ENCODE measurements at places on chromosomes 2 and 18.

DNA sequence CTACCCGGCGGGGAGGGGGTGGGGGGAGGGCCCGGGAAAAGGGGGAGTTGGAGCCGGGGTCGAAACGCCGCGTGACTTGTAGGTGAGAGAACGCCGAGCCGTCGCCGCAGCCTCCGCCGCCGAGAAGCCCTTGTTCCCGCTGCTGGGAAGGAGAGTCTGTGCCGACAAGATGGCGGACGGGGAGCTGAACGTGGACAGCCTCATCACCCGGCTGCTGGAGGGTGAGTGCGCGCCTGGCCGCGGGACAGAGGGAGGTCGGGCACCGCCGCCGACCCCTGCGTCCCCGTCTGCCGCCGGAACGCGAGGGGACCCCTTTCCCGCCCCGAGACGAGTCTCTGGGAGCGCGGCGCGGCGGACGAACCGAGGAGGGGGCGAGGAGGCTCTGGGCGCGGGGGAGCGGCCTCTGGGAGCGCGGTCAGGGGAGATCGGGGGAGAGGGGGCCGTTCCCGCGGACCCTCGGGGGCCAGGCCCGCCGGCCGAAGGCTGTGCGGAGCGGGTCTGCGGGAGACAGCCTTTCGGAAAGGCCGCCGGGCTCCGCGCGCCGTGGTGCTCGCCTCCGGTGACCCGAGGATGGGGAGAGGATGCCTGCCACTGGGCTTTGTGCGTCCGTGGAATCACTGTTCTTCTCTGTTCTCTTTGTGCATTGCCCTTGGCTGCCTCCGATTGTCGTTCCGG is 463 bp downstream of the PPP1CB start:
- no peak for DNase-seq

DNA sequence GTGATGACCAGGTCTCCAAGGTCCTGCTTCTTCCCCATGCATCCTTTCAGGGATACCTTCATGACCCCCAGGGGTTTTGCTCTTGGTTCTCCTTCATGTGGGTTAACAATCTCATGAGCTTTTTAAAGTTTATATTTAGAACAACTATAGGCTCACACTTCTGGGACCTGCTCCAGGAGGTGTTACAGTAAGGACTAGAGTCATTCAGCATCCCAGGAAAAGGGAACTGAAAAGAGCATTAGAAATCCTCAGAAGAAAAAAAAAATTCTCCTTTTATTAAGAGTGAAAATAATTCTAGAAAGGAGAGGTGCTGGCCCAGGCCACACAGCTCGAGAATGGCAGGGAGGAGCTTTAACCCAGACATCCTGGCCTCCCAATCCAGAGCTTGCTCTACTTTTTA is 66.5 kb downstream of the SETBP1 start:
- DNase-seq: no peak

DNA sequence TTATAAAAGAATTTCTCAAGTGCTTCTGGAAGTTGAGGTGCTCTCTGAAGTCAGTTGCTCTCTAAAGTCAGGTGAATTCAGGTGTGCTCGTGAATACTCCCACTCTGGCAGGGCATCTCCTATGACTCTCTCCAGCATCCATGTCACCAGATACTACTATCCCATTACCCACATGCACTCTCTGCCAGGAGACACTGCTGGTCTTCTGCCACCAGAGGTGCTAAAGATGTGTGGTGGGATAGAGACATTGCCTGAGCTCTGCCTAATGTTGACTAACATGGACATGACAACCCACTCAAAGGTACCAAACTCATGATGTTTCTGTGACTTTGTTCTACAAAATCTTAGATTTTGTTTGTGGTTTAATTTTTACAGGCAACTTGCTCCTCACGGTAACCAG is 106.4 kb upstream of the HNRNPA3 start:
- DNase-seq: no peak

GRCh38 chr2:86337244-86337835 is at the start of gene REEP1:
Gene REEP1, minus strand, starts transcription at chr2:86337626. Its CDS starts 116 bp downstream, at chr2:86337510.
- DNase-seq: no peak

GRCh38 chr18:28875059-28875458 is 698.1 kb upstream of the CDH2 start:
- no peak for DNase-seq

DNA sequence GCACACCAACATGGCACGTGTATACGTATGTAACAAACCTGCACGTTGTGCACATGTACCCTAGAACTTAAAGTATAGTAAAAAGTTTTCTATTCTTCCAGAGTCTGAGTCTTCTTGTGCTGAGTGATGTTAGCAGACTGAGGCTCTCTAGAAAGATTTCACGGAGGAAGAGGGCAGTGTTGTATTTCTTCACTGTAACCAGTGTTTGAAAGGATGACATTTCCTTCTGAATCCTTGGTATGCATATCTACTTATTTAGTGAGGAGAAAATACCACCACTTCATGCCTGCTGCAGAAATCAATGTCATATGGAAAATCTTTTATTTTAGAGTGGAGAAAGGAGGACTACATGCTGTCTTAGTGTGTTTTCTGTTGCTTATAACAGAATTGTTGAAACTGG is 357.1 kb downstream of the CCDC85A start:
- DNase-seq: no peak

- DNase-seq: no peak
Measured at GRCh38 chr18:49476664-49477411, 10.2 kb downstream of the C18orf32 start.

GRCh38 chr2:25677877-25678276 is 4.5 kb upstream of the DTNB start:
- DNase-seq: no peak

DNA sequence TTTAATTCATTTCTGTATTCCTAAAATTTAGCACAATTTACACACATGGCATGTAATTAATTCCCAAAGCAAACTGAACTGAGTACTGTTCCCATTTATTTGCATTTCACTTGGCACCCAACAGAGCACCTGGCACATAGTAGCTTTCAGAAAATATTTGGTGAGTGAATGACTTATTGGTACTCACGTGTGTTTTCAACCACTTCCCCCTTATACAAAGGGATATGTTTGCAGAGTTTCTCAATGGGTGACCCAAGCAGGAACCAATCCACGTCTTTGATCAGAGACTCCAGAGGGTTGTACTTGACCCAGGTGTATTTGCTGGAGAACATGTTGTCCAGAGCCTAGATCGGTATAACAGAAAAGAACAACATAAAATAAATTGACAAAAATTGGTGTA is 6.6 kb downstream of the GKN2 start:
- DNase-seq: no peak

- no peak for DNase-seq
Measured at GRCh38 chr2:239601201-239601851, 200.5 kb upstream of the HDAC4 start.

- no peak for DNase-seq
Measured at GRCh38 chr2:151976945-151977353, 121.9 kb downstream of the CACNB4 start.

DNA sequence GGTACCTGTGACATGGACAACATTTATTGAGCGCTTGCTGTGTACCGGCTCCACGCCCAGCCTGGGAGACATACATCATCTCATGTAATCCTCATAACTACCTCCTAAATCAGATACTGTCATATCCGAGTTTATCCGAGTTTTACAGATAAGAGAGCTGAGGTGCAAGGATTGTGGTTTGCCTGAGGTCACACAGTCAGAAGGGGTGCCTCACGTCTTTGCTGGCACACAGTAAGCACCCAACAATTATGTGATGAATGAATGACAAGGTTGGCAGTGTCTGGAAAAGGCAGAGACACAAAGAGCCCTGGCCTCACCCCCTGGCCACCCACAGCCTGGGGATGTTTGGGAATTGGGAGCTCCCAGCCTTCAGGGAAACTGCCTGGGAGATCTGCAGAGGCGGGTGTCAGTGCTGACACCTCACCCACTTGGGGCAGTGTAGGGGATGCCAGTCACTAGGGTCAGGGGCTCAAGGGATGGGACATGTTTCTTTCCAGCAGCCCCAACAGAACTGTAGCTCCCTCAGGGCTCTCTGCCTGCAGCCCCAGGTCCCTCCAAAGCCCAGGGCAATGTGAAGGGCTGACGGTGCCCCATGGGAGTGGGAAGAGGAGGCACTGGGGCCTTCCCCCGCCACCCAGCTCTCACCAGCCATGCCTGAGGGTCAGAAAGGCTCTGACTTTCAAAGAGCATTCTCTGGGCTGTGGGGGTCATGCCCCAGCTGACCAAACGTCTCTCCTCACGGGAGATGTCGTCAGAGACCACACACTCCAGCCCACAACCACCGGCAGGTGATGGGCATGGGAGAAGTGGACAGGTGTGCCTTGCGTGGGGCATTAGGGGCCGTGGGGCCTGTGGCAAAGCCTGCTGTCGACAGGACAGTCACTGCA is 157.5 kb downstream of the ZFP36L2 start:
- DNase-seq: no peak

DNA sequence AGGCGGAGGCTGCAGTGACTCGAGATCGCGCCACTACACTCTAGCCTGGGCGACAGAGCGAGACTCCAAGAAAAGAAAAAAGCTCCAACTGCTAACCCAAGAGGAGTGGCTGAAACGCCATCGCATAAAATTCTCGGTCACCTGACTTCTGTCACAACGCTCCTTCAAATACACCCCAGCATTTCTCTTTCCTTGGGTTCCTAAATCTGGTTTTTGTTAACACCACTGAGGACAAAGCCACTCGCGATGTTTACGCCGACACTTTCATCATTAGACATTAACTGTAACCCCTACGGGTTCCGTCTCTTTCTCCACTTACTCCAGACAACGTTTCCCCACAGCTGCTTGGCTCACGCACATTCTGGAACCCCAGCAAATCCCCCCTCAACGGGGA is 679 bp downstream of the CLK1 start:
- DNase-seq: no peak

DNA sequence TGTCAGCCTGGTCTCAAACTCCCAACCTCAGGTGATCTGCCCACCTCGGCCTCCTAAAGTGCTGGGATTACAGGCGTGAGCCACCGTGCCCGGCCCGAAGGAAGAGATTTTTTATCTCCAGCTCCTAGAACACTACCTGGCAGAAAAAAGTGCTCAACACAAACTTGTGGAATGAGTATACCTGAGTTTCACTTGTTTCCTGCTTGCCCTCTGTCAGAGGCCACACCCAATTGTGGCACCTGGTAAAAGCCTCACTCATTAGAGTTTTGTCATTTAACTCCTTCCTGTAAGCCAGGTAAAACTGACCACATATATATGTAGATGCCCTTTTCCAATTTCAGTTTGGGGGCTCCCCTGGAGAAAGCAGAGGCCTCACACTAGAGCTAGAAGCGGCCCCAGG is 42.2 kb upstream of the RTN4 start:
- DNase-seq: no peak

DNA sequence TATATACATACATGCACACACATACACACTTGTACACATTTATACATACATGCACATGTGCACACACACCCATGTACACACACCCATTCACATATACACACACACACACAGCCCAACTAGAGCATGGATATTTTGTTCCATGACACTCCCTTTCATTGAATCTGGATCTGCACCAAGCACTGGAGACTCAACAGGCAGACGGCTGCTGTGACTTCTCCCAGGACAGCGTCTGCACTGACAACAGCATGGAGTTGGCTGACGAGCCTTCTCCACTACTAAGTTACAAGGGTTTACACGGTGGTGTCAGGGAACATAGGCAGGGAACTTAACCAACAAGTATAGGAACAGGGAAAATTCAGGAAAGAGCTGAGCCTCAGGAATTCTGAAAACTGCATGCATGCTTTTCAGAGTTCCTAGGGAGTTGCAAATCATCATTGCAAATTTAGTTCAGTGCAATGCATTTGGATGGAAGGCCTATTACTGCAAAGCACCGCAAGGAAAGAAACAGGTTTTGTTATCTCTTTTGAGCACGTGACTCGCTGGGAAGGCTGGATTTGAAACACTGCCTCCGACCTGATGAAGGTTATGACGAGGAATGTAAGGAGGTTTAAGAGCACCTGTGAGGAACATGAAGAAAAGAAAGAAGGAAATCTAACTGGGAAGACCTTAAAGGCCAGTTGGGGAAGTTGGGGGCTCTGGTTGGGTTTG is 35.9 kb downstream of the TMEM18 start:
- DNase-seq: no peak

GRCh38 chr2:136871424-136871823 is 106.1 kb downstream of the THSD7B start:
- DNase-seq: no peak

DNA sequence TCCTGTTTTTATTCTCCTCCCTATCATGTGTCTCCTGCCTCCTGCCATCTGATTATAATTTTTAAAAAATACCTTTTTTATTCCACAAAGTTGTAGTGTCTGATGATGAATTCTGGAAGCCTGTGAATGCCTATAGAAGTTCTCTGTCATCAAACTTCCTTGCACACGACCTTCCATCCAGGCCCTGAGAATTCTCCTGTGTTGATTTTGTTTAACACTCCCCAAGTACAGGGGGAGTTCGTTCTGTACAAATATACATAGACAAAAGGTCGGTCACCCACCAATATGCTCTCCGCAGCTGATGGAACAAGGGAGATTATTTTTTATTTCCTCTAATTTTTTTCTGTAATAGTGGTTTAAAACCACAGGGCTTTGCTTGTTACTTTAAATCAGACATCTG is 232.5 kb downstream of the PIEZO2 start:
- no peak for DNase-seq

- DNase-seq: no peak
Measured at GRCh38 chr18:40949114-40949950, 1005.7 kb upstream of the PIK3C3 start.

DNA sequence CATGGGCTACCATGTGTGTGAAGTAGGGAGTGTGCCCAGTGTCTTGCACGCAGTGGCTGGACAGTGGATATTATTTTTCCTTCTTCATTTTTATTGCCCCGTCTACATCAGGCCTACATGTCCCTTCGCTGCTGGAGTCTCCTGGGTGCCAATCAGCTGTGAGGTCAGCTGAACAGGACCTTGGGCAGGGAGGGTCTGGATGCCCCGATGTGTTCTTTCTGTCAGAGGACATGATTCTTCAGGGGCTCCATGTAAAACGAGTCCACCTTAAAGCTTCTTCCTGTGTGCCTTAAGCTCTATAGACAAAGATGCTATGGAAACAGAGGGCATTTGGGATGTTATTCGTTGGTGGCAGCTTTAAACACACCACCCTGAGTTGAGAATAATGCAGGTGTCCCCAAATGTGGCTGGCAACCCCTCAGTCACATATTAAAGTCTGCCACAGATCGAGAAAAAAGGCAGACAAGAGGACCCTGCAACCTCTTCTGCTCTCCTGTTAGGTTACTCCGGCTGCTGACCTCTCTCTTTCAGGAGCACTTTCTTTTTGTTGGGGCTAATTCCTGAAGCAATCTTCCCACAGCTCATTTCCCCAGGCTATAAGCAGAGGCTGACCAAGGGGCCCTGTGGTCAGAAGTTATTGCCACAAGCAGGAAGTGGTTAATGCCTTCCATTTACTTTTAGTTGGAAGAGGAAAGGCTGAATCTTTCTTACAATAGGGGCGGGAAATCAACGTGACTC is 20.0 kb downstream of the GREB1 start:
- no peak for DNase-seq

GRCh38 chr2:241598487-241598886 is 38.5 kb downstream of the THAP4 start:
- no peak for DNase-seq

DNA sequence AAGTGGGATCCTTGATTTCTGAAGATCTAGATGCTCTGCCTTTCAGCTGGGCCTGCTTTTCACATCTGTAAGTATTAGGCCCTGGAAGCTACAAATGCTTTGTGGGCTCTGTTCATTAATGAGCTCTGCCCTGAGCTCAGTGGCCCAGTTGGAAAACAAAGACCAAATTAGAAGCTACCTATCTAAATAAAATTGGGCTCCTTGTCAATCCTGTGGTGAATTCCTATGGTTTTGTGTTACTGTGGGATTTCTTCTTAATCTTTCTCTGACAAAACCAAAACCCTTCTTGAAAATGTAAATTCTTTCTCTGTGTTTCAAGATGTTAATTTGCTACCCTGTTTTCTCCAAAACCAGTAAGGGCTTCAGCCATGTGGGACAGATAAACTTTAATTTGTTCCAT is 219.0 kb upstream of the HS6ST1 start:
- no peak for DNase-seq

Data from activated CD4-positive, alpha-beta T cell treated with anti-CD3 and anti-CD28 coated beads, Interleukin-2, amount 50 U/mL, for 4 hours (primary cell).